Stimulated activated effector memory CD8-positive, alpha-beta T cell treated with anti-CD3 and anti-CD28 coated beads, Interleukin-12 subunit alpha, Interleukin-12 subunit beta, amount 100 ng/mL, for 72 hours (primary cell): ENCODE measurements at places on chromosomes 13 and 19.

DNA sequence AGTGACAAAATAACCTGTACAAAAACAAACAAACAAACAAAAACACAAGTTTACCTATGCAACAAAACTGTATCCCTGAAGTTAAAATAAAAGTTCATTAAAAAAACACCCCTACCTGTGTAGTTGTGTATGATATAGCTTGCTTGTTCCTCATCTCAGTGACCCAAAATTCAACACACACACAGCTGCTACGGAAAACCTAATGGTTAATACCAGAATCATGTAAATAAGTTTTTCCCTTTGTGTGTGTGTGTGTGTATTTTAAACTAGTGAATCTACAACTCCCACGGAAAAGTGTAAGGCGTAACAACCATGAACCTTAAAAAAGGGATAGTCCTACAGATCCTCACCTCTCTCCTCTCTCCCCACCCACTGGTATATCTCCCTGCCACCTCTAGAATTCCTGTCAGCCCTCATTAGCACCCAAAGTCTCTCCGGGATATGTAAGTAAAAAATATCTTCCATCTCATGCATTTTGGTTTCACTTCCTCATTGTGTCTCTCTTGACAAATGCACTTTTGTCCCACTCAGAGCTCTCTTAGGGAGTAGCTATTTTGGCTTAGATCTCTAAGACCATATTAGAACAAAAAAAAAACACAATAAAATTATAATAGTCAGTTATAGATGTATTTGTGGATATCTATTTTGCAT, 2236.5 kb downstream of the PCDH9 start:
- no peak for DNase-seq

GRCh38 chr13:75437582-75438318, 44.2 kb downstream of the TBC1D4 start:
- DNase-seq: no peak

GRCh38 chr13:87887459-87888123, 216.4 kb downstream of the SLITRK5 start:
- no peak for DNase-seq

GRCh38 chr13:23609874-23610576, 39.8 kb downstream of the TNFRSF19 start:
- DNase-seq: no peak

GRCh38 chr19:34428549-34429285, 536 bp downstream of the UBA2 start:
- no peak for DNase-seq

DNA sequence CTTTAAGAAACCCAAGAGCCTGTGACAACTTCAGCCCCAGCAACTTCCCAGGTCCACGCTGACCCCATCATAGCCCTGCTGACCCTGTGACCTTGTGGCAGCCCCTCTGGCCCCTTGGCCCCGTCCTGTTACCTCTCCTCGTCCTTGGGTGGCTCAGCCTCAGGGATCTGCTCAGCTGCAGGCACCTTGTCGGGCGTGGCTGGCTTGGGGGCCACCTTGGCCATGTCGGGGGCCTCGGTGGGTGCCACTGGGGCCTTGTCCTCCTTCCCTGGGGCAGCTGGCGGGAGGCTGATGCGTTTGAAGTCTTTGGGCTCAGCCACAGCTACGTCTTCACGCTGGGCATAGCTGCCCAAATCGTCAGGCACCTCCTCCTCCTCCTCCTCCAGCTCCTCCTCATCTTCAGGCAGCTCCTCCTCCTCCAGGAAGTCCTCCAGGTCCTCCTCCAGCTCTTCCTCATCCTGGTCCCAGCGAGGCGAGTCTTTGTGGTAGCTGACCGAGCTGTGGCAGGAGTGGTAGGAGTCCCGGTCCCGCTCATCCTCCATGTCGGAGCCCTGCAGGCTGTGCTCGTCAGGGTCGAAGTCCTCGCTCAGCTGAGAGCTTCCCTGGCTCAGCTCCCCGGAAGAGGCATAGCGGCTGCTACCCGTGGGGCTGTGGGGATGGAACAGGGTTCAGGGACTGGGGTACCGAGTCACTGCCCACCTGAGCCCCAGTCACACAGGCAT, 32.2 kb downstream of the UNC13A start:
- DNase-seq: no peak

- DNase-seq: no peak
Measured at GRCh38 chr13:28282451-28282850, 144.1 kb downstream of the PAN3 start.

- DNase-seq: no peak
Measured at GRCh38 chr13:98784666-98785065, 32.2 kb upstream of the SLC15A1 start.

GRCh38 chr19:16564842-16565241, 7.4 kb downstream of the SLC35E1 start:
- no peak for DNase-seq

GRCh38 chr13:47480121-47480520, 521.0 kb downstream of the SUCLA2 start:
- DNase-seq: no peak

GRCh38 chr19:10292789-10293636, 3.3 kb downstream of the ICAM5 start:
- no peak for DNase-seq

DNA sequence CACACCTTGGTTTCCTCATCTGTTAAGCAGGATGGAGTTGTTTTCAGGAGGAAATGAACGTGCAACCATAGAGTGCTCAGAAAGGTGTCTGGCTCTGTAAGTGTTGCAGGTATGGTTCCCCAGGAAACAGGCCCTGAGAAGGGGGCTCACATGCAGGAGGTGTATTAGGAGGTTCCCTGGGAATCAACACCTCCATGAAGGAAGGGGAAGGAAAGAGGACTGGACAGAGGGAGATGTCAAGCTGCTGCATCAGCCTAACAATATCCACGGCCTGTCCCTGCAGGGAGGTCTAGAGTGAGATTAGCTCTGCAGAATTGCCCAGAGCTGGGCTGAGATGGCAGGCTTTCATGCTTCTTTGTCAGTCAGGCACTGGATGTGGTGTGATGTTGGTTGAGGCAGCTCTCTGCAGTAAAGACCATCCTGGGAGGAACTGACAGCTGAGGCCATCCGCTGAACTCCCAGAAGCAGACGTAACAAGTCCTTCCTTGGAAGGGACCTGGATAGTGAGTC, 373.3 kb downstream of the ZNF536 start:
- no peak for DNase-seq

GRCh38 chr19:54532528-54532927, 29.9 kb downstream of the LAIR2 start:
- DNase-seq: peak; percentile 55

- DNase-seq: no peak
Measured at GRCh38 chr13:110696776-110697175, 9.1 kb downstream of the CARS2 start.

GRCh38 chr19:5128251-5128935, 159.5 kb downstream of the KDM4B start:
- DNase-seq: no peak

GRCh38 chr19:33156334-33156733, 24.4 kb downstream of the WDR88 start:
- no peak for DNase-seq

- no peak for DNase-seq
Measured at GRCh38 chr19:53088091-53088490, 15.1 kb downstream of the ZNF160 start.

DNA sequence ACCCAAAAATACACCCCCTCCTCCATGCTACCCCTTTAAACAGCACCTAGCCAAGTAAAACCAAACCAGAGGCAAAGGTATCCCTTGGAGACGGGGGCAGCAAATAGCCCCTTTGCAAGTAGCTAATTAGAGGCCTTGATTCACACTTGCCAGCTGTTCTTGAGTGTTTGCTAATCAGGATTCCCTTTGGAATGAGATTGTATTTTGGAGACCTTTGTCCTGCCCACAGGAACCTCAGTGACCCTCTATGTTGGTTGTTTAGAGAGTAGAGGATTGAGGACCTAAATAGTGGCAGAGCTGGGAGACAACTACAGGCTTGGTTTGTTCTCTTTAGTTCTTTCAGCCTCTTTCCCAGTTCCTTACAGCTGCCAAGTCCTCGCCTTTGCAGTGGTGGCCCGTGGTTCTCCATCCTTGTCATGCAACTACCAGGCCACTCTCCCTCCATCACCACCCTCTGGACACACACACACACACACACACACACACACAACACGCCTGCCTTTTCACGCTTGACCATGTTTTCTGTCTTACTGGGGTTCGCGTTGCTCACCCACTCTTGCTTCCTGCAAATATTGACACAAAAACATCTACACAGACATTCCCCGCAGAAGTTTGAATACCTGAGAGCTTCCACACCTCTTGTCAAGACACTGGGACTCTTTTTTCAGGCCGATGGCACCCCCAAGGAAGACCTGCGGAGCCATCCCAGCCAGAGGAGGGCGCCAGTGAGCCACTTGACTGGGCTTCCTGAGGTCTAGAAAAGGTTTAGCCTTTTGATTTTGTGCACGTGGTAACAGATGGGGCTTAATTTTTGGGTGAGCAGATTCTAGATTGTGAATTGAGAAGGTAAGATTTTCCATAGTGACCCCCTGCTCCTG, 80.0 kb upstream of the GPR183 start:
- peak; percentile 91 for DNase-seq

- DNase-seq: no peak
Measured at GRCh38 chr13:109146912-109147647, 517.7 kb downstream of the MYO16 start.

DNA sequence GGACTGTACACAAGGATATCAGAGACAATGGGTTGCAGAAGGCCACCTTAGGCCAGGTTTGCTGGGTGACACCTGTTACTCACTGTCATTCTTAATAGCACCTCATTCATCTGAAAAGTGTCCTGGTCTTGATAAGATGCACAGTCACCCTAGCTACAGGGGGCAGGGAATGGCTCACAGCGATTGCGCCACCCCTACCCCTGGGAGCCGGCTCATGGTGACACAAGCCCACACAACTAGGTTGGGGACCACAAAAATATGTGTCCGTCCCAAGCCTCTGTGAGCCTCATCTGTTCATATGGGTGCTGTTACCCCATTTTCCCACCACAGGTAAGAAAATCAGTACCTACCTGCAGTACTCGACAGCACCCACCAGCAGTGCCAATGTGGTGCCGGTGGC, 23.4 kb downstream of the MED26 start:
- DNase-seq: no peak

- no peak for DNase-seq
Measured at GRCh38 chr19:32178401-32178800, 167.0 kb upstream of the ZNF507 start.

GRCh38 chr19:21314676-21315075, 14.5 kb downstream of the ZNF708 start:
- no peak for DNase-seq

DNA sequence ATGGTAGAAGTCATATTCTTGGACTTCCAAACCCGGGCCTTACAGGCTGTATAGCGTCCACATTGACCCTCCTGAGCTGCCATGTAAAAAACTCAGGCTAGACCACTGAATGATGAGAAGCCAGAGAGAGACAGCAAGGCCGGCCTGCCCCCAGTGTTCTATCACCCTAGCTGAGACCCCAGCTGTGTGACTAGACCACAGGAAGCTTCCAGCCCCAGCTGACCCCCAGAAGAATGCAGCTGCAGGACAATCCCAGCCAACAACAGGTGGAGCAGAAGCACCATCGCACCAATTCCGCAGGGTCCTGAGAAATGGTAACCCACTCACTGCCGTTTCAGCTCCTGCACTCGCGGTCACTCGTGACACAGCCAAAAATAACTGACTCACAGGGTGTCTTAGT, 2.9 kb upstream of the ATP11A start:
- no peak for DNase-seq
